ENCODE measurements at places on chromosomes 3 and 15.

DNA sequence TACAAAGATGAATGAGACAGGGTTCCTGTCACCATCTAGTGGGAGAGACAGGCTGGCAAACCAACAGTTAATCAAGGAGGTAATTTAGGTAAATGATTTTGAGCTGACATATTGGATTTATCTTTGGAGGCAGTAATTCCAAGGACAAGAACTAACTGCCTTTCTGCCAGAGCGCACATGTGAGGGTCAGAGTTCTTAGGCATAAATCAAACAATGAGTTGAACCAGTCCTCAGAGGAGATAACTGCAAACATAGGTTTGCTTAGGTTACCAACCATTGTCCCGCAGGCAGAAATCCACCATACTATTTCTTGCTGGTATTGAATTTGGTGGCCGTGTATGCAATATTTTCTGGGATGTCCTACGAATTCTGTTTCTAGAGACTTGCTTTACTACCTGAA, 14.2 kb upstream of the PPP1R2 start:
- DNase-seq = no peak

- DNase-seq = no peak
These were observed 7.4 kb upstream of the SLC33A1 start for GRCh38 chr3:155861476-155862183.

DNA sequence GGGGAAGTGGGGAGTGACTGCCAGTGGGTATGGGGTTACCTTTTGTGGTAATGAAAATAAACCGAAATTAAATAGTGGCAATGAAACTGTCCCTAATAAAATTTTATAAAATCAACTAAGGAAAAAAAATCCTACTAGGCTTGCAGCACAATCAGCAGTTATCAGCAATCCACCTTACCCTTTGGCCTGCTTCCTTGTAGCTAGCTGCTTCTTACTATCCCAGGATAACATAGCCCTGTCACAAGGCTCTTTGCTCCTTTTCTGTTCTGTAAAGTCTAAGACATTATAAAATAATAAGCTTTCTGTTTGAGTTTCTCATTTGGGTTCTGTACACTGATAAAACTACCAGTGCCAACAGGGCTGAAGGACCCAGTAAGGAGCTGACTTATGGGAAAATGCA, 23.0 kb upstream of the CTXND1 start:
- no peak for DNase-seq

GRCh38 chr3:143167969-143168854, 48.6 kb downstream of the CHST2 start:
- DNase-seq = no peak

DNA sequence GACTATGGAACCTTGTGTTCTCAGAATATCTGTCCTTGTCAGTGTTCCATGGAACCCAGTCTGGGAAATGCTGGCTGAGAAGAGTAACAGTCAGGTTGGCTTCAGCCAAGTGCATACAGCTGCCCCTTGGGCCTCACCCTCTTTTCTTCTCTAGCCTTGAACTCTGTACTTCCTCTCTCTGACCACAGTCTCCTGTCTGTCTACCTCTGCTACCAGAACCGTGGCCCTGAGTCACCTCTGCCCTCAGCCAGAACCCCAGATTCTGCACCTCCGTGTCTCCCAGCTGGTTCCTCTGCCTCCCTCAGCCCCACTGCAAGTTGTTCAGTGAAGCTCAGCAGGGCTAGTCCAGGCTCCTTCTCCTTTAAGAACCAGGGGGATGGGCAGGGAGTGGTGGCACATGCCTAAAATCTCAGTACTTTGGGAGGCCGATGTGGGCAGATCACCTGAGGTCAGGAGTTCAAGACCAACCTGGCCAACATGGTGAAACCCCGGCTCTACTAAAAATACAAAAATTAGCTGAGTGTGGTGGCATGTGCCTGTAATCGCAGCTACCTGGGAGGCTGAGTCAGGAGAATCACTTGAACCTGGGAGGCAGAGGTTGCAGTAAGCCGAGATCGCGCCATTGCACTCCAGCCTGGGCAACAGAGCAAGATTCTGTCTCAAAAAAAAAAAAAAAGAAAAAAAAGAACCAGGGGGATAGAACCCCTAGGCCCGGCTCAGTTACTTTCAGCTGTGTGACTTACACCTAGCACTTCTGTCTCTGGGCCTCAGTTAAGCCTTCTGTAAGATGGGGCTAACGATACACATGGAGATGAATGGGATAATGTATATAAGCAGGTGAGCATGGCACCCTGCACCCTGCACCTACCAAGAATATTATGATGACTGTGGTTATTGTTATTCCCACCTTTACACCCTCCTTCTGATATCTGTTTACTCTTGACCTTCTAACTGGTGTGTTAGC, 24.3 kb upstream of the TATDN2 start:
- DNase-seq = no peak

- no peak for DNase-seq
These were observed 59.9 kb upstream of the LRTM1 start for GRCh38 chr3:54987719-54988118.

GRCh38 chr3:204102-204501, 7.5 kb downstream of the CHL1 start:
- DNase-seq = no peak

- no peak for DNase-seq
These were observed 44.8 kb upstream of the RPL32 start for GRCh38 chr3:12886106-12886679.

- DNase-seq = no peak
These were observed 185.3 kb downstream of the KCNAB1 start for GRCh38 chr3:156305672-156306071.

DNA sequence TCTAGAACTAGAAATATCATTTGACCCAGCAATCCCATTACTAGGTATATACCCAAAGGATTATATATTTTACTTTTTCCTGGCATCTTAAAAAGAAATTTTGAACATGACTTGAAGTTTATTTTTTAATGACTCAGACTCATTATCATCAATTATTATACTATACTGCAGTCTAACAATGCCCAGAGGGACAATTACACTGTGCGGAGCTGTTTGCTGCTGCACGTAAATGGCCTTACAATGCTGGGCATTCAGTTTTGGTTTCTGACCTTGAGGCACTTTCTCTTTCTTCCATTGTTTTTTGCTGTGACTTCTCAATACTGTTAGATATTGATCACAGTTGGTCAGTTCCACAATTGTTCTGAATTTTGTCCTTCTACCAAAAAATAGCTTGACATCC, 128.8 kb downstream of the GBE1 start:
- DNase-seq = no peak

GRCh38 chr3:187994221-187995042, 159.5 kb upstream of the LPP start:
- no peak for DNase-seq

- DNase-seq = peak; percentile 61
These were observed 1047.0 kb downstream of the TUSC7 start for GRCh38 chr3:117756563-117756962.

DNA sequence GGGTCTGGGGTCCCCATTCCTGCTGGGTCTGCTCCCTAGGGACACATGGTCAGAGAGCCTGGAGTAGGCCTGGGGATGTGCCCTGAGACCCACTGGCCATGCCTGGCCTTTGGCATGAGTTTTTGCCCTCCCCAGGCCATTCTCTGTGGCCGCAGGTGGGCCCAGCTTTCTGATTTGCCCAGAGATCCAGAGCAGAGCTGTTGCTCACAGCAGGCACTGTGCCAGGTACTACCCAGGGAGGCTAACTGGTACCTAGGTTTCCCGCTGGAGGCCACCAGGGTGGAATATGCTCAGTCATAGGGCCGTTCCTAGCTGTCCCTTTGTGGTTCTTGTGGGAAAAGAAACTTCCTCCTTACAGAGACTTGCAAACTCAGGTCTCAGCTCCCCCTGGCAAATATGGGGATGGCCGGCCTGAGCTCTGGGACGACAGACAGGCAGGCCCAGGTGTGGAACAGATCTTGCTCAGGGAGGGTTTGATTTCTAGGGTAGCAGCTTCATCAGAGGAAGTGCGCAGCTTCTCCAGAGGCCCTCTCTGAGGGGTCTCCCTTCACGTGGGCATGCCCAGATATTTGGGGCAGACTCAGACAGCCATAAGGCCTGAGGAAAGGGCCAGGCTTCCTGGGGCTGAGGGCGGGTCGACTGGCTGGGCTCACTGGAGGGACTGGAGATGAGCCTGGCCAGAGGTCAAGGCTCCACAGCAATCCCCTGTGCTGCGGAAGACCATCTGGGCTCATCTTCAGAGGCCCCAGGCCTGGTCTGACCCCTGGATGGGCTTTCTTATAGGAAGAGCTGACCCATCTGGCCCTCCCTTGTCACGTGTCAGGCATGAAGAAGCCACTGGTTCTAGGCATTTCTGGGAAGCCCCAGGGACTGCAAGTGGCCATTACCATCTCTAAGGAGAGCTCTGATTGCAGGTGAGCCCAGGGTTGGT, 28.0 kb downstream of the ACAA1 start:
- DNase-seq = no peak

DNA sequence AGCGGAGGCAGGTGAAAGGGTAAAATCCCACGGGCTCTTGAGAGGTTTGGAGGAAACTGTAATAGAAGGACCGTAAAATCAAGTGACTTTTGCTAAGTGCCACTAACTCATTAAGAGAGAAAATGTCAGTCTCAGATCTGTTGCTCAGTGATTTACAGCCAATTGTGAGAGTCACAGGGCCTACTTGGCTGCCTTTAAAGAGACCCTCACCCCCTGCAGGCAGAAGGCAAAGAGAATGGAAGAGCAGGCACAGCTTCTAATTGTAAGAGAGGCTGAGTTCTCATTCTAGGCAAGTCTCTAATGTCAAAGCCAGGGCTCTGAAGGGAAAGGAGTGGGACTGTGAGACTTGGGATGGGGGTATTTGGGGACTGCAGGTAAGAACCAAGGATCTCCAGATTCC, 9.3 kb upstream of the SYNM start:
- DNase-seq = no peak

DNA sequence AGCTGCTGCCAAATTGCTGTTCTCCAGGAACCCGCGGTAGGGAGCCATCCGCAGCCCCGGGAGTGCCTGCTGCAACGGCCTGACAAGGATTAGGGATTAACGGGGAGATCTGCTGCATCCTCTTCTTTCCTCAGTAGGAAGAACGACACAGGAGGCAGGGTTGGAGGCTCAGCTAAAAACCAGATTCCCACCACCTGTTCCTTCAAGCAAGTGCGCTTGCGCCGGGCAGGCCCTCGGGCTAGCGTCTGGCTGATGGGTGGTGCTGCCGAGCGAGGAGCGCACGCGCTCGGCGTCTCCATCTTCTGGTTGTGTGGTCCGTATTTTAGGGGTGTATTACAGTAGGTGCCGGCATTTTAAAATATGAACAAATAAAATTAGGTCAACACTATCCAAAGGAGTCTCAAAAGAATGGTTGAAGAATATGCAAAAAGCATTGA, 25.4 kb upstream of the SLC25A26 start:
- peak; percentile 52 for DNase-seq

GRCh38 chr15:64989416-64990167, at the start of gene SPG21:
SPG21 (minus strand) TSS chr15:64989914; CDS start chr15:64983569, 6,345 bp downstream.
- DNase-seq = peak; percentile 83

DNA sequence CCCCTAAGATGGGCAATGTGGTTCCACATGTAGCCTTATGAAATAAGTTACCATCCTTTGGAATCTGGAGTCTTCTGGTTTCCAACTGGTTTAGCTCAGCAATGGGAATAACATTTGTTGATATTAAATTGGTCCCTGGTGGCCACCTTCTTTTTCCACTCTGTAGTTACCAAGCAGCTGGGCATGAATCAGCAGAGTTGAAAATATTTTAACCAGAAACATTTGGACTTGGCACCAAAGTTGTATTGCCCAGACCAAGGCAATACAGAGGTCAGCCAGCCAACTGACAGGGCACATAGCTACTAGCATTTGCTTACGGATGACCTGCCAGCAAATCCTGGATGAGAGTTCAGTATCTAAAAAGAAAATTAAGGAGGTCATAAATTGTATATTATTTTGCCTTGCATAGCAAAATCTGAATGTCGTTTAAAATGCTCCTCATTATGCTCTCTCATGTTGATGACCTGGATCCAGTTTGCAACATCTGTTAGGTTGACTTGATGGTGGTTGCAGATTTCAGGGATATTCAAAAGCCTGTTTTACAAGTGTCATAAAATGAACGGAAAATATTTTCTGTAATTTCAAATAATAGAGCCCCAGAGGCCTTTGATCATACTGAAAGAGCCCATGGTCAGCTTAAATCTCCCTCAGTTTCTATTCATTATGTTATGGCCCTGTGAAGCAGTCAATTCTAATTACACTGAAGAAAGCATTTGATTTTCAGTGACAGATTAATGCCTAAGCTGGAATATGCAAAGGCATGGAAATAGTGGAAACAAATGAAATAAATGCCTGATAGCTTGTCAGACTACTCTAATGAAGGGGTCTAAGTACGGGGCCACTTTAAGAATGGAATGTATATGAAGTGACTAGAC, 54.6 kb downstream of the PPM1L start:
- DNase-seq = peak; percentile 55

GRCh38 chr15:67784090-67784781, 41.1 kb upstream of the SKOR1 start:
- DNase-seq = no peak

GRCh38 chr3:138941259-138941885, 5.6 kb downstream of the FOXL2 start:
- no peak for DNase-seq

All from spinal cord (tissue), 10 donors.